Activated naive CD4-positive, alpha-beta T cell treated with anti-CD3 and anti-CD28 coated beads, Interleukin-2, amount 50 U/mL, for 72 hours (primary cell): ENCODE measurements at places on chromosomes 1 and 21.

DNA sequence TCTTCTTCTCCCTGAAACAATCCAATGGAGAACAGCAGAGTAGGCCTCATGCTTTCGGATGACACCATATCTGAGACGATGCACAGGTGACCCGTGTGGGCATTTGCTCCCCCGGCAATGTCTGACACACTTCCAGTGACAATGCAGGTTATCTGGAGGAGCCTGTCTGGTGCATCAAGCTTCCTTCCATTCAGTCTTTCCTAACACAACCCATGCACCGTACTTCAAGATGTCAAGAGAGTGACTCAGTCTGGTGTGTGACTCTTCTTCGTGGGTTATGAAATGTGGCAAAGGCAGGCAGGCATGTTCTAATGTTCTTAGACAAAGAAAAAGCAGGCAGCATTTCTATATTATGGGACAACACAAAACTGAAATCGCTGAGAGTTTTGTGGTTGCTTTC lies 159.1 kb downstream of the EDEM3 start:
- DNase-seq, result no peak

- no peak for DNase-seq
Measured at GRCh38 chr1:235351441-235351840, 15.8 kb upstream of the TBCE start.

DNA sequence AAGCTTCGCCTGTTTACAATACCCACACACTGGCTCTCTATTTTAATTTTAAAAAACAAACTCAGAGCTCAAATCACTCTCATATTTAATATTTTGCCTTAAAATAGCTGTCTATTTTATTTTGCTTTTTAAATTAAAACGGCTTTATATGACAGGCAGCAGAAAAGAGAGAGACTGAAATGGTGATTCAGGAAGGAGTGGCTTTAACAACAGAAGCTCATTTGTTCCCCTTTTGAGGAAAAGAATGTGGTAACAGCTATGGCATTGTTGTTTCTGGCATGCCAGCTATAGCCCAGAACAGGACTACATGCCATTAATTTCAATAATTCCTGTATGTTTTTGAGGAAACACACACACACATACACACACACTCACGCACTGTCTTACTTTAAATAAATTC lies 234.2 kb upstream of the PTBP2 start:
- DNase-seq, result no peak

DNA sequence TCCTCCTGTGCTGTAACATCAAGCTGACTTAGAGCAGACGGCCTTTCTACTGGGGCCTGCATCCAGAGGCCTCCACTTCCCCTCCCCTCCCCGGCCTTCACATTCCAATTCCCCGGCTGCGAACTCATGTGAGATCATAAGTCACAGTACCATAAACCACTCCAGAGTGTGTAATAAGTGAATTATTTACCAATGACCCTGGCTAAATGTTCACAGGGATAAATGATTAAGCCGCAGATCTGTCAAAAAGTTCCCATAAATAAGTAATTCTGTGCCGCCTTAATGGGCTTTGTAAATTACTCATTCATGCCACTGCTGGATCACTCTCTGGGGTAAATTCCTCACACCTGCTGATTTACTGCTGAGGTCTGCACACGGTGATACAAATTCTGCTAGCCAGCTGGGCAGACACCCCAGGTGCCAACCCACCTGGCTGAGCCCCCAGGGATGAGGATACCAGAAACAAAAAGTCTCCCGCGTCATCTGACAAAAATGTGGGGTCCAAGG lies 27.4 kb upstream of the KIRREL1 start:
- DNase-seq, result no peak

DNA sequence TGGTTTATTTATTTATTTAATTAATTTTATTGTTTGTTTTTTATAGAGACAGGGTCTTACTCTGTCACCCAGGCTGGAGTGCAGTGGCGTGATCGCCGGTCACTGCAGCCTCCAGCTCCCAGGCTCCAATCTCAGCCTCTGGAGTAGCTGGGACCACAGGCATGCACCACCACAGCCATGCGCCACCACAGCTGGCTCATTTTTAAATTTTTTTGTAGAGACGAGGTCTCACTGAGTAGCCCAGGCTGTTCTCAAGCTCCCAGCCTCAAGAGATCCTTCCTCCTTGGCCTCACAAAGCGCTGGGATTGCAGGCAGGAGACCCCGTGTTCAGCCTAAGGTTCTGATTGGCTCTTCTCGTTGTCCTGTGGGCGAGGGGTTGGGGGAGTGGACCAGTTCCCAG lies 22.1 kb downstream of the UMODL1 start:
- DNase-seq, result no peak

DNA sequence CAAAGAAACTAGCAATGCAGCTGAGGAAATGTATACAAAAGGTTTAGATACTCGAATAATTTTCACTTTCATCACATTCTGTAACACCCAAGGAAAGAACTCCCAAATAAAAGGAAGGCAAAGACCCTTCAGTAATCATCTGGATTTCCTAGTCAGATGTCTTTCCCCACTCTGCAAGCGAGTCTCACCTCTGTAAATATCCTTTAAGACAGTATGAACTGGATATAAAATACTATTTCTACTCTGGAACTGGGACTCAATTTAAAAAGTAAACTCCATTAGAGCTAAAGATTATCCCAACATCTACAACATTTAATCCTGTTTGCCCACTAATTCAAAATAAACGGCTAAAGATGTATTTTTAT lies 27.0 kb downstream of the C2CD2 start:
- no peak for DNase-seq

DNA sequence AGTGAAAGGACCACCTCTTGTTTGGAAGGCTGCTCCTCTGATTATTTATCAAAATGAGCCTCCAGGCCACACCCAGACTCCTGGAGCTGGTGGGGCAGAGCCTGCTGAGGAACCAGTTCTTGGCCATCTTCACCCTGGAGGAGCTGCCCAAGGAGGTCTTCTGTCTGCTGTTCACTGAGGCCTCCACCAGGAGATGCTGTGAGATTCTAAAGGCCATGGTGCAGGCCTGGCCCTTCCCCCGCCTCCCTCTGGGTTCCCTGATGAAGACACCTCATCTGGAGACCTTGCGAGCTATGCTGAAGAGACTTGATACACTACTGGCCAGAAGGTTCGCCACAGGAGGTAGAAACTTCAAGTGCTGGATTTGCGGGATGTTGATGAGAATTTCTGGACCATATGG lies 61.7 kb upstream of the GJA8 start:
- no peak for DNase-seq

DNA sequence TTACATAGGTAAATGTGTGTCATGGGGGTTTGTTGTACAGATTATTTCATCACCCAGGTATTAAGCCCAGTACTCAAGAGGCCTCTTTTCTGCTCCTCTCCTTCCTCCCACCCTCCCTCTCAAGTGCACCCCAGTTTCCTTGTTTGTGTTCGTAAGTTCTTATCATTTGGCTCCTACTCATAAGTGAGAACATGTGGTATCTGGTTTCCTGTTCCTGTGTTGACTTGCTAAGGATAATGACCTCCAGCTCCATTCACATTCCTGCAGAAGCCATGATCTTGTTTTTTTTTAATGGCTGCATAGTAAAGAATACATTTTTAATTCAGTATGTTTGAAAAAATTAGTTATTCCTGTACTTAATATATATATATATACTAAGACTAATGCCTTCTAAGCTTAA lies 107.7 kb downstream of the CLDN17 start:
- DNase-seq, result no peak

DNA sequence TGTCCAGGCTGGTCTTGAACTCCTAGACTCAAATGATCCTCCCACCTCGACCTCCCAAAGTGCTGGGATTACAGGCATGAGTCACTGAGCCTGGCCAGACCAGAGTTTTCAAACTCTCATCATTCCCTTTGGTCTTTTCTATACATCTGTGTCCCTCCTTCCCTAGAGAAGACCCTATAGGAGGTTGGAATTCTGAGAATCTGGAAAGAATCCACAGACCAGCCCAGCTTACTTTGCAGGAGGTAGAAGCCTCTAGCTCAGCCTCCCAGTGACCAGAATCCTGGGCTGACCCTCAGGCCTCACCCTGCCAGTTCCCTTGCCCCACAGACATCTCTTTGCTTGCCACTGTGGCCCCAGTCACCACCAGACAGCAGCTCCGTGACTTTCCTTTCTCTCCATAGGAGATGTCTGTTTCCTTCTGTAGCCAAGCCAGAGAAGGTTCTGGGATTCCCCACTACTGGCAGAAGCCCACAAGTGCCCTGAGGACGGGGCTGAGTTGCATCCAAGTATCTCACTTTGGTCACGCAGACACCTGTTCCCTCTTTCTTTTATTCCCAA lies 34.7 kb upstream of the KHDRBS1 start:
- DNase-seq, result no peak

- DNase-seq, result no peak
Measured at GRCh38 chr1:34164771-34165391, at the start of gene CSMD2. Gene CSMD2, minus strand, starts transcription at chr1:34165230. Its CDS starts 133 bp downstream, at chr1:34165097.

DNA sequence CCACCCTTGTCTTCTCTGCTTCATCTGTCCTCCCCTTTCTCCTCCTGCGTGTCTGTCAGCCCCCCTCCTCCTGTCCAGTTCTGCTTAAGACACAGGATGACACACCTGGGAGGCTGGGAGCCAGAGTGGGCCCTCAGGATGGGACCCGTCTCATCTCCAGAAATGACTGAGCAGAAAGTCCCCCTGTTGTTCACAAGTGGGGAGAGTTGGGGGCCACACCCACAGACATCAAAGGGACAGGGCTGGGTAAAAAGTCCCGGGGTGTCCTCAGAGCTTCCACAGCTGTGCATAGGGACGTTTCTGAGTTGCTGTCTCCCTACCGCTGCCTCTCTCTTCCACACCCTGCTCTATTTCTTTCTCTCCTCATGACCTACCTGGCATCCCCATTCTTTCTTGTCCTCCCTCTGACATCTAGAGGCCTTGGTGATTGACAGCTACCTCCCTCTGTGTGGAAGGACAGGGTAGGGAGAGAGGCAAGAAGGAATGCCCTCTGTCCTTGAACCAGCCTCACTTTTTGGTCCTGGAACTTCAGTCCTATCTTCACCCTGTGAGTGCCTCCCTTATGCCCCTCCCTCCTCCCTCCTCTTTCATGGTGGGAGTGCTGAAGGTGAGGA lies 19.5 kb upstream of the SH2D2A start:
- DNase-seq, result peak; percentile 51

DNA sequence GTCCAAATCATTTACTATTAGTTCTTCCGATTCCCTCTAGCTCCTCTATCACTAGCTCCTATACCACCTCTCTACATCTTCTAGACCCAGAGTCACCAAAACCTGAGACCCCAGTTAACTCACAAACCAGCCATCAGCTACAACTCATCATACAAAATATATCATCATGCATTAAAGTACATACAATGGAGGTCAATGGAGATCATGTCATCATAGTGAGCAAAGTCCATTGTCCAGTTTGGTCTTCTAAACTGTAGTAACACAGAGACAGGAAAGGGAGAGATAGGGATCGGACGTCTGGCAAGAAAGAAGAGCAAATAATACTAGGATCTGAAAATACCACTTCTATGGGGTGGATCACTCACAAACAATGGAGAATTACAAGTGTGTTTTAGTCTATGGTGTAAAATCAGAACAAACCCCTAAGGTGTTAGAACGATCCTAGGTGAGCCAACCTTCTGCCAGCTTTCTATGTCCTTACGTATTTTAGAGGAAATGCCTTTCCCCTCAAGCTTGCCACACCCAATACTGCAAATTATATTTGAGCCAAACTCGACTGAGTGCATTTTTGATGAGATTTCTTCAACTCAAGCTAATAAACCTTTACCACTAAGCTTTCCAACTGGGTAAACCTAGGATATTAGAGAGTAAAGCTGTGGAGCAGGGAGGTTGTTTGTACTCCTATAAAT lies 3.9 kb downstream of the ADIPOR1 start:
- no peak for DNase-seq

- no peak for DNase-seq
Measured at GRCh38 chr1:98276514-98276913, 355.7 kb upstream of the DPYD start.

GRCh38 chr1:110286564-110286963 lies 52.6 kb upstream of the RBM15 start:
- DNase-seq, result no peak

DNA sequence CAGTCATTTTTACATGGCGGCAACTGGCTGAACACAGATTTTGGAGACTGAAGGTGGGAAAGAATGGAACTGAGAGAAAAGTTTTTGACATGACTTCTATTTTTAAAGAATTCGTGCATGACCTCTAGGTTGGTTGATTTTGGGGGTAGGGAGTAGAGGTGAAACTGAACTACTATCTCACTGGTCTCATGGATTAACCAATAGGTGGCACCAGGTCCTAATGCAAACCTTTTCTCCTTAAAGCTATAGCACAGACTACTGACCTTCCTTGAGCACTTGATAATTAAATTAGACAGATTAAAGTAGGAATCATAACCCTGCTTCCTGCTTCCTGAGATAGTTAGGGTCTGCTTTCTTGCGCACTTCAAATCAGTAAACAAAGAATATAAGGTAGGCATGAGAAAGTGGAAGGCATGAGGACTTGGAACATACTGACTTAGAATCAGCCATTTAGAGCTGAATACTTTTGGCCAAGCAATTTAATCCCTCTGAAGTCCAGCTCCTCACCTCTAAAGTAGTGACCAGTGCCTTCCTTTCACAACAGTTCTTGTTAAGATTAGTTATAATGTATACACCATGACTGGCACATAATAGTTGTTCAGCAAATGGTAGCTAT lies 206.0 kb downstream of the CENPF start:
- DNase-seq, result no peak

- no peak for DNase-seq
Measured at GRCh38 chr1:94543001-94543400, 1.4 kb upstream of the F3 start.

GRCh38 chr21:45826676-45827301 lies 154.8 kb upstream of the COL6A1 start:
- DNase-seq, result no peak

DNA sequence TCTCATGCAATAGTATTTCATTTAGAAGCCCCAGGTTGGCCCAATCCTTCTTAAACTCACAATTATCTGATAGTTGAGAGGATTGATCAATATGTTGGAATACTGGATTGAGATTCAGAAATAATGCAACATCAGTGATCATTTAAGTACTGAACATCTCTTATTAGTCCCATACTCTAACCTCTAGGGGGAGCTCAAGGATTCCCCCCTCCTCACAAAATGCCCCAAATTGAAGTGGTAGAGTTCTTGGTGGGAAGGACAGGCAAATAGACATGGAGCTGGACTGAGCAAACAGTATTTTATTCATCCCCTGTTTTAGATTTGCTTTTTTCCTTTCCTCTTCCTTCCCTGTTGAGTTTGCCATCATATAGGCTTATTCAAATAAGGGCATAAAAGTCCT lies 62.8 kb downstream of the NGF start:
- no peak for DNase-seq

DNA sequence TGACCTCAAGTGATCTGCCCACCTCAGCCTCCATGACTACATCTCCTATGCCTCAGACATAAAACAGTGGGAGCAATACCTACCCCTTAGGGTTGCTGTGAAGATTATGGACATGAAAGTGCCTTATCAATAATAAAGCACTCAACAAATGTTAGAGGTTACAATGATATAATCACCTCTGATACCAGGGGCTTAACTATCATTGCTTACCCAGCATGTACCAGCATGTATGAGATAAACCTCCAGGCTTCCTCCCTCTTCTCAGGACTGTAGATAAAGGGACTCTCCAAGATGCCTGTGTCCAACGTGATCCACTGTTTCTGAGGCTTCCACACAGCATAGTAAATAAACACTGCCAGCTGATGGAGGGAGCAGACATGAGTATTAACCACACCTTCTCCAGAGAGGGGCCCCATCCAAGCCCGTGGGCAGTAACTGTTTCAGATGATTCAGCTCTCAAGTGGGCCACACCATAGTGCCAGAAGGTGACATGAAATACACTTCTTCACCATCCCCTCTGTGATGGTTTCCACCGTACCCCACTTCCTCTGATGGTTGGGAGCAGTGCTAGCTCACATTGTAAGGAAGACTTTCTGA lies 26.2 kb downstream of the RHBDL2 start:
- DNase-seq, result no peak

- peak; percentile 35 for DNase-seq
Measured at GRCh38 chr1:40532844-40533424, 1.5 kb downstream of the ZNF684 start.
